SW 1271 (cell line): ENCODE measurements at places on chromosomes 4 and X.

DNA sequence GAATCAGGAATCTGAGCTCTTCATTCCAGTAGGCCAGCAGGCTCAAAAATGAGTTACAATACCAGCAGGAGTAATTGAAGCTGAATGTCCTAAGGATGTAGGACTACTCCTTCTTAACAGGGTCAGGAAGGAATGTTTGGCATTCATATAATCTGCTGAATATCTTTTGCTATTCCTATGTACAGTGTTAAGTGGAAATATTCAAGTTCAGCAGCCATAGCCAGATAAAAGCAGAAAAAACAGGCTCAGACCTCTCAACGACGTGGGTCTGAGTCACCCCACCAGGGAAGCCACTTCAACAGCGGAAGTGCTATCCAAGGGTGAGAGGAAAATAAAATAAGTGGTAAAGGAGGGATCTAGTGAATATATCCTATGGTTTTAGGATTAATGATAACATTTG is 577.0 kb downstream of the SPOCK3 start:
- DNase-seq = no peak

GRCh38 chr4:151783867-151784266 is 23.1 kb upstream of the GATB start:
- DNase-seq = no peak

- DNase-seq = no peak
Observed at GRCh38 chr4:181659876-181660275, 583.3 kb upstream of the TENM3 start.

DNA sequence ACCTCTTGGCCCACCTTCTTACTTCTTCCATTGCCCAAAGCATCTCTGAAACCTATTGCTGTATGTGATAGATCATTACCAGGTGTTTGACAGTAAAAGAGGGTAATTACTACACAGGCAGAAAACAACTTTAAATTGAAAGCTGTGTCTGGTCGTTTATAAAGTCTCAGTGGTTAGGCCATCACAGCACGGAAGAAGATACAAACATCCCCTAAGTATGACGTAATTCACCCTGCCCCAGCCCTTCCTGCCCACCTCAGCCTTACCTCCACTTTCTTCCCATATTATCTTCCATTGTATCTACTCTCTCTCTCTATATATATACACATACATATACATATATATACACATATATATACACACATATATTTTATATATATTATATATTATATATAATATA is 805.8 kb upstream of the PABPC4L start:
- DNase-seq = no peak
